Activated CD4-positive, CD25-positive, alpha-beta regulatory T cell treated with anti-CD3 and anti-CD28 coated beads, Interleukin-2, amount 50 U/mL, for 16 hours (primary cell): ENCODE measurements at places on chromosomes 3 and 15.

- DNase-seq: no peak
Measured at GRCh38 chr15:28289694-28290463, 32.1 kb downstream of the HERC2 start.

GRCh38 chr3:159654183-159655134, 334.2 kb upstream of the IL12A start:
- DNase-seq: no peak

DNA sequence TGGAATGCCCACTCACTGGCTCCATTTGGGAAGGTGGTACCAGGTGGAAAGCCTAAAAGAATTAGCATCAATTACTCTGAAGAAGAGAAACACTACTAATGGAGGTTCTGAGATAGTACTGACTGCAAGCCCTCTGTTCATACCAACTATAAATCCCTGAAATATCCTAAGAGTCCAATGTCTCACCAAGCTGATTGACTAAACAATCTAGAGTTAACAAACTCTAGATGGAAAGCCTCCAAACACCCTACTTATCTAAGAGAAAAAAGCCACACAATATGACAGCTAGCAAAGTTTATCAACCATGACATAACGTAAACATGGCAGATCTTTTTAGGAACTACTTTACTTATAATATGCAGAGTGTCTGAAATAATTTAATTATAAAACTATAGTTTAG, 59.2 kb downstream of the GPR176 start:
- no peak for DNase-seq

GRCh38 chr3:127706785-127707351, 34.1 kb downstream of the ABTB1 start:
- no peak for DNase-seq

DNA sequence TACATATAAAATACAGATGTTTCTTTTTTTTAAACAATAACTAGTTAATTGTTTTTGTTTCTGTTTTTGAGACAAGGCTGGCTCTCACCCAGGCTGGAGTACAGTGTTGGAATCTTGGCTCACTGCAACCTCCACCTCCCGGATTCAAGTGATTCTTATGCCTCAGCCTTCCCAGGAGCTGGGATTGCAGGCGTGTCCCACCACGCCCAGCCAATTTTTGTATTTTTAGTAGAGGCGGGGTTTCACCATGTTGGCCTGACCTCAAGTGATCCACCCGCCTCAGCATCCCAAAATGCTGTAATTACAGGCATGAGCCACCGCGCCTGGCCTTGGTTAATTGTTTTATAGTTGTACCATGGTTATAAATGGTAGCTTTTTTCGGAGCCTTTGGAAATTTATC, 72.3 kb downstream of the PIAS1 start:
- no peak for DNase-seq

DNA sequence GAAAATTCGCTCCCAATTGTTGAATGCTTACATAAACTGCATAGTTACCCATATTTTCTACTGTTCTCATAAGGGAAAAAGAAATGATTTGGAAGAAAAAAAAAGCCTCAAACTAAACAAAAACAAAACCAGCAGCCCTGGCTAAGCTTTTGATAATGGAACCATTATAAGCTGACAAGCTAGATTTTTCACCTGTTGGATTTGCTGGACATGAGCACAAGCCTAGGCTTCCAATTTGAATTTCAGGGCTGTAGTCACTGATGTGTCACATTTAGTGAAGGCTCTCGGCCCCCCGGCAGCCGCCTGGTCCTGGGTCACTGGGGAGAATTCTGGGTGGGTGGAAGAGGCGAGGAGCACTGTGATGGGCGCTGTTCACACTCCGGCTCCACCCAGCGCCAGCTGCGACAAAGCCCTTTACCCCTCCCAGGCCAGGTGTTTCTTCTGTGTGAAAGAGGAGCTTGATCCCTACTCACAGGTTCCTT, 4.6 kb downstream of the FBXL22 start:
- DNase-seq: no peak

- no peak for DNase-seq
Measured at GRCh38 chr3:160553827-160554226, 11.5 kb downstream of the KPNA4 start.

- no peak for DNase-seq
Measured at GRCh38 chr15:40032125-40032839, 6.7 kb downstream of the SRP14 start.

GRCh38 chr15:40451527-40452158, 10.9 kb downstream of the BAHD1 start:
- no peak for DNase-seq

DNA sequence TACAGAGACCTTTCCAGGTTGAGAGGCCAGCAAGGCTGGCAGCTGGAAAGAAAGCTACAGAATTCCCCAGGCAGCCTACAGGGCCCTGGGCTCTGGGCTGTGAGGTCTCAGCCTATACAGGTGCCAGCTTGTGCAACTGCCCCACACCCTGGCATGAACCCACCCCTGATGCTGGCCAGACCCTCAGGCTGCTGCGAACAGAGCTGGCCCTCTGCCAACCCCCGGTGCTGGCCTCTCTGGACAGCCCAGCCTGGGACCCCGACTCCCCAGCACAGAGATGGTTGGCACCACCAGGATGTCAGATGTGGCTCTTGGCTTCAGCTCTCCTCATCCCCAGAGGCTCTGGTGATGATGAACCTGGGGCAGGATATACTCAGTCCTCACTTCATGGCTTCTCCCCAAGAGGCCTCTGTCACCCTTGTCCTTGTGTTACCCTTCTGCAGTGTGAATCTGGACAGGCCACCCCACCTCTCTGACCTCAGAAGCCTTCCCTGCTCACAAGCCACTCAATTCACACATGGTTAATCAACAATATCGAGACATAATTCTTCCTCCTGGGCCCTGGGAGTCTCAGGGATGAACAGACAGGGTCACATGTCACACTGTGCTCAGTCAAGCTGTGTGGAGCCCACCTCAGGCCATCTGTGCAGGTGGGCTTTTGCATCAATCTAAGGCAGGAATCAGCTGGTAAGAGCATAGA, 11.0 kb upstream of the BFSP2 start:
- DNase-seq: no peak

GRCh38 chr3:148372206-148372875, 325.4 kb upstream of the AGTR1 start:
- DNase-seq: no peak

GRCh38 chr15:67413770-67414390, 107.1 kb upstream of the C15orf61 start:
- no peak for DNase-seq

GRCh38 chr15:85334241-85334640, 46.2 kb upstream of the AKAP13 start:
- no peak for DNase-seq

- DNase-seq: no peak
Measured at GRCh38 chr15:37771465-37771864, 163.0 kb upstream of the TMCO5A start.

- no peak for DNase-seq
Measured at GRCh38 chr15:78127882-78128281, 3.4 kb downstream of the CIB2 start.

GRCh38 chr3:123518892-123519485, 65.9 kb downstream of the HACD2 start:
- DNase-seq: no peak

GRCh38 chr3:51549311-51549710, 10.8 kb downstream of the RAD54L2 start:
- no peak for DNase-seq

DNA sequence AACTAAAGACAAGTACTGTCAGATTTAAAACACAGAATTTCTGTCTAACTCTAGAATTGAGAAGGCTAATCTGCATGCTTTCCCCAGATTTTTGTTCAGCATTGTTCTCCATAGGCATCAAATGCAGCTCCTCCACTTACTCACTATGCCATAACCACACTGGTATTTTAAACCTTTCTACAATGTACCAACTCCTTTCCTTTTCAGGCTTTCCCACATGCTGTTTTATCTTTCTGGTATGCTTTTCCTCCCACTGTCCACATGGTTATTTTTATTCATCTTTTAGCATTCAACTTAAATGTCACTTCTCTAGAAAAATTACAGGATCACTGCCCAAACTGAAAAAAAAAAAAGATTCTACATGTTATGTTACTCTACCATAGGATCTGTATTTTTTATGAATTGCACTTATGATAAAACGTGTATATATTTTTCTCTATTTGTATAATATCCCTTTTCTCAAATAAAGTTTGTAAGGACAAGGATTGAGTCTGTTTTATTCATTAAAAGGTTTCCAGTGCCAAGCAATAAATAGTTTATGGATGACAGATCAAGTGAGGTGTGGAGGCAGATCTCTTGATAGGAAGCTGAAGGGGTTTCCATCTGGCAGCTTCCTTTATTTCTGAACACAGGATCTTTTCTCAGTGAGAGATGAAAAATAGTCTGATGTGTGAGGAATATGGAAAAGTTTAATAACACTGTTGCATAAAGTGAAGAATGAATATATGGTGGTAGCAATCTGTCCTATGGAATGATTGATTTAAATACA, 1064.5 kb downstream of the ZPLD1 start:
- DNase-seq: no peak

DNA sequence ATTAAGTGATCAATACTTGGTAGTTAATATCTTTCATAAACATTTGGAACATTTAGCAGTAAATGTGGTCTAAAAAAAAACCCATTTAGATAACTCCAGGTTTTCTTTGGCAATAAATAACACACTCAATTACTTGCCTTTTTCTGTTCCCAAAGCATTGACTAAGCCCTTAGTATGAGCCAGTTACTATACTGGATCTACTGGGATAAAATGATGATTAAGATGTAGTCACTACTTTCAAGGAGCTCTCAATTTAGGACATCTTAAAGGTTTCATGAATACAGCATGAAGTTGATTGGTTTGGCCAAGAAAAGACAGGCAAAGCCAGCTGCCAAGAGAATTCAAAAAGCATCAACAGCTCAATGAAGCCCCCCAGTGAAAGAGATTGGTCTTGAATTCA, 250.9 kb downstream of the EPHA3 start:
- DNase-seq: no peak

DNA sequence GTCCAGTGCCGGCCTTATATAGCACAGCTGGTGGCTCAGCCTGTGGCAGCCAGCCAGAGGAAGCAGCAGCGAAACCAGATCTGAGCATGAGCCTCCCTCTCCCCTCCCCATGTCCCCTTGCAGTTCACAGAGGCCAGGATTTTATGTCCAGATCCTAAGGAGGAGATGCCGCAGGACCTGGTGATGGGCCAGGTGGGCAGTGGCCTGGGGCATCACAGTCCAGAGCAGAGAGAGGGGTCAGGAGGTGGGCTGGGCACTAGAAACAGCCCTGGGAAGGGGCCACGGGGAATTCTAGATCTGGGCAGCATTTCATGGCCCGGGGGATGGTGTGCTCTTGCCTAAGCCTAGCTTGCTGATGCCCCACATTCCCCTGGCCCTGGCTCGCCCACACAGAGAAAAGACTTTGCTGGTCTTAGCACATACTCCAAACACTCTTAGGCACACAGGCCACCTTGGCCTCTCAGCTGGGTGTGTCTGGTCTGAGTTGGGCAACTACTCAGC, 259 bp upstream of the CILP start:
- DNase-seq: no peak

GRCh38 chr15:78976691-78977090, 31.8 kb upstream of the CTSH start:
- DNase-seq: no peak

DNA sequence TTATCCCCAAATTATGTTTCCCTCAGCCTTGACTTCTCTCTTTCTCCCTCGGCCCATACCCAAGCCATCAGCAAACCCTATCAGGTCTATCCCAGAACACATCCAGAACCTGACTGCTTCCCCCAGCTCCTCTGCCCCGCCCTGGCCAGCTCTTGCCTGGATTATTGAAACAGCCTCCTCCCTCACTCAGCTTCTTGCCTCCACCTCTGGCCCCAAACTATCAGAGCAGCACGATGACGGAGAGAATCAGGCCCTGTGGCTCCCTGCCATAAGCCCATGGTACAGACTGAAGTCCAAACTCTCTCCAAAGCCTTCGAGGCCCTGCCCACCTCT, 105.3 kb upstream of the LINGO1 start:
- DNase-seq: no peak
